ENCODE measurements at places on chromosomes 1 and 21. TPM values are rescaled to one million over a fixed set of nuclear protein-coding genes. Genes with fewer than 3 reads are reported as not detected.

Gene LCE1F
- not detected for total RNA-seq

Gene REG4
- total RNA-seq, result not detected

Gene GNAT2
- 0.29 TPM for total RNA-seq

Gene ICOSLG
- total RNA-seq, result 0.29 TPM

Gene DTL
- 2.9 TPM for total RNA-seq

Gene BRINP3
- not detected for total RNA-seq

Gene MANEAL
- total RNA-seq, result 0.36 TPM

Gene TMEM269
- under 0.01 TPM for total RNA-seq

DNA sequence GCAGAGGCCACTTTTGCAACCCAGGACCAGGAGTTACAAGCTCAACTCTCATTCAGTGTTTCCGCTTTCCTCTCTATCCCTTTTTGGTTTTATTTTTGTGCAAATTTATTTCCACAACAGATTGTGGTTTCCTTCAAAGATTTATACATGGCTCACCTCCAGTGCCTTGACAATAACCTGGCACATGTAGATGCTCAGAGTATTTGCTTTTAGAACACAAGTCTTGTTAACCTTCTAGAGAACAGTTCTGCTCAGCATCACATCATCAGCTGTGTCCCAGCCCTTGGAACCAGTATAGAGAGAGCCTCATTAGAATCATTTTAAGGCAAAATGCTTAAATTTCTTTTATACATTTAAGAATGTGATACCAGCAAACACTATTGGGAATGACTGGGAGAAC lies 133.7 kb downstream of the TENT5C start:
- no peak overlapping the region for H3K27ac ChIP-seq
- H3K36me3 ChIP-seq, result no peaks in the 10 kb centered on the region
- no peaks in the 10 kb centered on the region for H3K27me3 ChIP-seq

DNA sequence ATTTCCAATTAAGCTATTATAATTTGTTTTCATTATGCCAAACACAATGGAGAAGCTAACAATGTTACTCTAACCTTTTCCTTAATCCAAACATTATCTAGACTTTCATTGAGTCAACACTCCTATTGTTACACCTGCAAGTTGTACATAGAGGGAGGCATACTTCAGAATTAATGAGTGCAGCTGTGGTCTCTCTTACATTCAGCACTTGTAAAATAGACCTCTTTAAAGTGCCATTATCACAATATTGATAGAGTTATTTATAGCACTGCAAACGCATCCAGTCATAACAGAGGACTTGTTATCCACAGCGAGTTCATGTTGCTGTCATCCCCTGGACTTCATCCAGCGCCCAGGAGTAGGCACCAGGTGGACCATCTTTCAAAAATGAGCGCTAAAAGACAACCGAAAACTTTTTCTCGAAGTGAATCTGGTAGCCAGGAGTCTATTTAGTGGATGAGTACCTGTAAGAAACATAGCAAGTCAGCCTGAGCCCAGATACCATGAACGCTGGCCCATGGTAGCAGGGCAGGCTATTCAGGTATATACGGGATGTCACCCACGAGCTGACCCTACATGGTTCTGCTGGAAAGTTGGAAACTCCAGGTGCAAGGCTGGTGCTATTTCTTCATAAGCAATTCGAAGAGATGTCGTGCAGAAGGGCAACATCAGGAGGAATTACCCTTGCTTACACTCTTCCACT lies 70.6 kb upstream of the NFIA start:
- H3K36me3 ChIP-seq, result no peaks in the 10 kb centered on the region
- H3K27me3 ChIP-seq, result peaks cover 2% of the 10 kb centered on the region
- no peak for DNase-seq
- no peak overlapping the region for H3K27ac ChIP-seq
- no peaks in the 10 kb centered on the region for H3K4me1 ChIP-seq
- H3K4me3 ChIP-seq, result no peak overlapping the region

GRCh38 chr1:172177849-172178248 lies 242.6 kb upstream of the C1orf105 start:
- DNase-seq, result no peak
- peaks cover 25% of the 10 kb centered on the region for H3K4me1 ChIP-seq
- no peak overlapping the region for H3K27ac ChIP-seq

DNA sequence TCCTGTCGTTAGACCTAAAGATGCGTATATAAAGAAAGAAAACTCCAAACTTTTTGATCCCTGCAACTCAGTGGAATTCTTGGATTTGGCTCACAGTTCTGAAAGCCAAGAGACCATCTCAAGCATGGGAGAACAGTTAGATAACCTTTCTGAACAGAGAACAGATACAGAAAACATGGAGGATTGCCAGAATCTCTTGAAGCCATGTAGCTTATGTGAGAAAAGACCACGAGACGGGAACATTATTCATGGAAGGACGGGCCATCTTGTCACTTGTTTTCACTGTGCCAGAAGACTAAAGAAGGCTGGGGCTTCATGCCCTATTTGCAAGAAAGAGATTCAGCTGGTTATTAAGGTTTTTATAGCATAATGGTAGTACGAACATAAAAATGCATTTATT lies 33.1 kb downstream of the MDM4 start:
- peaks cover 6% of the 10 kb centered on the region for H3K4me1 ChIP-seq
- H3K27me3 ChIP-seq, result no peaks in the 10 kb centered on the region
- no peak overlapping the region for H3K4me3 ChIP-seq
- no peak for DNase-seq
- H3K27ac ChIP-seq, result no peak overlapping the region

DNA sequence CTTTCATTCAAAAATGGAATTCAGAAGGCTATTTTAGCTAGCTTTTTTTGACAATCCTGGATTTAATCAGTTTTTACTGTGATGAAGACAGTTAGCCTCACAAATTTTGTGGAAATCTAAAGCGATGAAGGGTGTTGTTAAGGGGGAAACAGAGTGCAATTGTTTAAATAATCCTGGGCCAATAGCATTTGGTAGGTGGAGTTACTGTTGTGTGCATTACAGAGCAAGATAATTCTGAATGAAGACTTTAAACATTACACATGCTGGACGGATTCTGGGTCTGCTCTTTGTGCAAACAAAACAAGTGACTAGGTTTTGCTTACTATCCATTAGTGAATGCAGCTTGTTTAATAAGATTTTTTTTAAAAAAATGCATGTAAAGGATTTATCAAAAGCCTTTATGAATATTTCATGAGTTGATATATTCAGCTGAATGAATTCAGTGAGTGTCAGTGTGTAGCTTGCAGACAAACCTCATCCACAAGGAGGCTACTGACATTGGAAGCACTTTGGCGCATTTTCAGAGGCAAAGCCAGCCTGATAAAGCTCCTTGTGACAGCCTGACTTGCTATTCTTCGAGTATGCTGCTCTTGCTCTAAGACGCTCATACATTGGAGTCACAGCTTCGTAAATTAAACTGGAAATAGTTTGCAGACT lies 199.6 kb downstream of the PDE4B start:
- H3K27me3 ChIP-seq, result no peaks in the 10 kb centered on the region
- H3K4me1 ChIP-seq, result peaks cover 11% of the 10 kb centered on the region
- H3K36me3 ChIP-seq, result no peaks in the 10 kb centered on the region
- no peak for DNase-seq
- H3K27ac ChIP-seq, result no peak overlapping the region
- H3K4me3 ChIP-seq, result no peak overlapping the region

- H3K4me1 ChIP-seq, result no peaks in the 10 kb centered on the region
- no peak overlapping the region for H3K4me3 ChIP-seq
- DNase-seq, result no peak
These were observed 26.0 kb downstream of the PTP4A2 start for GRCh38 chr1:31911994-31912780.

DNA sequence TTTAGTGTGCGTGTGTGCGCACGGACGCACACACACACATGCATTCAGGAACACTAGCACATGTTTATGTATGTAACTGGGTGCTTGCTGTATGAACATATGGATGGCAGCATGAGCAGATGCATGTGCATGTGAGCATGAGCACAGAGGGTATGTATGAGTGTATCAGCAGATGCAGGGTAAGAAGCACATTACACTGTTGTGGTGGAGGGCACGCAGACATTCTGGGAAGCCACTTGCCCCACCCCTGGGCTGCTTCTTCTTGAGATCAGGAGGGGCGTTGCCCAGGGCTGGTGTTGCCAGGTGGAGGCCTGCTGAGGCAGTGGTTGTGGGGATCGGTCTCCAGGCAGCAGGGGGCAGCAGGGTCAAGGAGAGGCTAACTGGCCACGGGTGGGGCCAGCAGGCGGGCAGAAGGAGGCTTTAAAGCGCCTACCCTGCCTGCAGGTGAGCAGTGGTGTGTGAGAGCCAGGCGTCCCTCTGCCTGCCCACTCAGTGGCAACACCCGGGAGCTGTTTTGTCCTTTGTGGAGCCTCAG lies 3.9 kb upstream of the P3R3URF start:
- H3K27me3 ChIP-seq, result no peaks in the 10 kb centered on the region
- no peak overlapping the region for H3K4me3 ChIP-seq
- peaks cover 25% of the 10 kb centered on the region for H3K4me1 ChIP-seq

GRCh38 chr1:167563579-167564246 lies 10.2 kb upstream of the CREG1 start:
- H3K27me3 ChIP-seq, result peaks cover 12% of the 10 kb centered on the region
- H3K27ac ChIP-seq, result no peak overlapping the region
- H3K4me1 ChIP-seq, result no peaks in the 10 kb centered on the region
- no peak overlapping the region for H3K4me3 ChIP-seq
- no peaks in the 10 kb centered on the region for H3K36me3 ChIP-seq

DNA sequence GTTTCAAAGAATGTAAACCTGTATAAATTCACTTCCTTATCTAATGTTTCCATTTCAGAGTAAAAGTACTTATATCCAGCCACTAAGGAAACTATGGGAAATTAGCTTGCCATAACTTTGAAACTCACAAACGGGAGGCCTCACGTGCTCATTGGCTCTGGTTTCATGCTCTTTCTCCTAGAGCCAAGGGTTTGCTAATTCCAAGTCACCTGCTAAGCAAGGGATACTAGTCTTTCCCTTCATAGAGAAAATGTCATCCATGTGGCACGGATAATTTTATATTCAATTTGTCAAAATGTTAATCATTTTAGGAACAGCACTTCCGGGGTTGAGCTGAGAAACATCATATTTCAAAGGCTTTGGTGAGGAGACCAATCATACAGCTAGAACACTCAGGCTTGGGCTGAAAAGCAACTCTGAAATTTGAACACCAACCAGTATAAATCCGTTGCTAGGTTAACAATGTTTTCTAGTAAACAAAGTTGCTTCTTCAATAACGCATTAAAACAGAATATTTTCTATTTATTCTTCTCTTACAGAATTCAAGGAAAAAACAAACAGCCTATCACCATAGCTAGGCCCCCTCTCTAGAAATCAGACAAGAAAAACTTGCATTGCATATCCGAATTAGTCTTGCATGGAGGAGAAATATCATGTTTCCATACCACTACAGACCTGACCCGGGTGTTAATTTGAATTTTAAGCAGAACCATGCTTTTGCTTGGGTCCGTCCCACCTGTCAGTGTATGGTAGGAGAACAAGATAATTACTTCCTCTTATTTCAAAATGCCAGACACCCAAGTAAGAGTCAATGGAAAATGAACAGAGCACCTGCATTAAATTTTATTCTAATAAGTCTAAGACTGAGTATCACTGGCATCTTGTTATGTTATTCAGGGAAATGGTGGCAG lies 196.1 kb upstream of the ESRRG start:
- no peak for DNase-seq
- no peaks in the 10 kb centered on the region for H3K27me3 ChIP-seq
- H3K36me3 ChIP-seq, result no peaks in the 10 kb centered on the region
- no peak overlapping the region for H3K27ac ChIP-seq

DNA sequence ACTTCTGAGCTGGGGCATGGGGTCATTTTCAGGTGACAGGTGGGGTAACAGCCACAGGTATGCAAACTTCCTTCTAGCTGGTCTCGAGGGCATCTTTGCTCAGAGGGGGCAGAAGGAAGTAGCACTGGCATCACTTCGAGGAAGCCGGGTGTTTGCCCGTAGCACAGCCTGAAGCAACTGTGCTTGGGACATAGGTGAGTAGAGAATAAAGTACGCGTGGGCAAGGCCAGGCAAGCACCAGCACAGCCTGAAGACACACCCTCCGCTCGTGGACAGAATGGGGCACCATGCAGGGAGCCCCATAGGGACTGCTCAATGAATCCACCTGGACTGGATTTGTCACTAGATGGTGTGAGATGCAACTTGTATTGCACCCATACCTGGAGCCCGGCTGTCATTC lies 167.1 kb downstream of the KCNJ6 start:
- no peaks in the 10 kb centered on the region for H3K36me3 ChIP-seq
- no peak overlapping the region for H3K4me3 ChIP-seq
- peaks cover 29% of the 10 kb centered on the region for H3K27me3 ChIP-seq
- no peak overlapping the region for H3K27ac ChIP-seq

- H3K36me3 ChIP-seq, result no peaks in the 10 kb centered on the region
- H3K4me1 ChIP-seq, result peaks cover 79% of the 10 kb centered on the region
- H3K27ac ChIP-seq, result peak overlapping the region; percentile 25
- DNase-seq, result no peak
- no peak overlapping the region for H3K4me3 ChIP-seq
These were observed 15.1 kb downstream of the NEK7 start for GRCh38 chr1:198171667-198172540.

GRCh38 chr1:71080230-71080738 lies 551 bp downstream of the ZRANB2 start:
- H3K27me3 ChIP-seq, result no peaks in the 10 kb centered on the region
- H3K27ac ChIP-seq, result peak overlapping the region; percentile 100
- no peak for DNase-seq
- H3K4me1 ChIP-seq, result peaks cover 24% of the 10 kb centered on the region
- H3K4me3 ChIP-seq, result peak overlapping the region; percentile 93

- DNase-seq, result no peak
- no peaks in the 10 kb centered on the region for H3K36me3 ChIP-seq
- H3K4me3 ChIP-seq, result no peak overlapping the region
- H3K27ac ChIP-seq, result no peak overlapping the region
- H3K27me3 ChIP-seq, result no peaks in the 10 kb centered on the region
These were observed 6.1 kb downstream of the BMP8A start for GRCh38 chr1:39497585-39497984.

DNA sequence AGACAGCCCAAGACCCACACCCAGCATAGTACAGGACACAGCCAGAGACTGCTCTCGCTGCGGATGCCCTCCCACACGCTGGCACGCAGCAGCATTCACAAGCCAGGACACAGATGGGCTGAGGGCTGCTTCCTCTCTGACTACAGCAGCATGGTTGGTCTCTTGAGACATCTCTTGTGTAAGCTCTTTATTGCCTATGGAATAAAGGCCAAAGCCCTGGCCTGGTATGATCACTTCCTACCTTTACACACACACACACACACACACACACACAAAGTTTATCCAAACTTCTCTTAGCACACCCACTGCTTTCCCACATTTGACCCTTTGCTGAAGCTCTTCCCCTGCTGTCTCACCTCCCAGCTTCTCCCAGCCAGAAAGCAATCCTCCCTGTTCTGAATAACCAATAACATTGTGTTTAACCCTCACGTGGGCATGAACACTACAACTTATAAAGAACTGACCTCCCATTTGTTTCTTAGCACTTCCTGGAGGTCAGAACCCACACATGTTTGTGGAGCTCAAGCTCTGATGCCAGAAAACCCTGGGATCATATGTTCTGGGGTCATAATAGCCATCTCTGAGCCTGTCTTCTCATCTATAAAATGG lies 1.2 kb upstream of the LUZP1 start:
- H3K27ac ChIP-seq, result peak overlapping the region; percentile 85
- H3K36me3 ChIP-seq, result no peaks in the 10 kb centered on the region
- DNase-seq, result peak; percentile 98
- H3K4me1 ChIP-seq, result peaks cover 29% of the 10 kb centered on the region
- H3K4me3 ChIP-seq, result peak overlapping the region; percentile 95
- H3K27me3 ChIP-seq, result no peaks in the 10 kb centered on the region

Measured in osteoblast (primary cell).